Posterior cingulate gyrus (tissue), 11 donors: ENCODE measurements at places on chromosomes 2 and 18.

DNA sequence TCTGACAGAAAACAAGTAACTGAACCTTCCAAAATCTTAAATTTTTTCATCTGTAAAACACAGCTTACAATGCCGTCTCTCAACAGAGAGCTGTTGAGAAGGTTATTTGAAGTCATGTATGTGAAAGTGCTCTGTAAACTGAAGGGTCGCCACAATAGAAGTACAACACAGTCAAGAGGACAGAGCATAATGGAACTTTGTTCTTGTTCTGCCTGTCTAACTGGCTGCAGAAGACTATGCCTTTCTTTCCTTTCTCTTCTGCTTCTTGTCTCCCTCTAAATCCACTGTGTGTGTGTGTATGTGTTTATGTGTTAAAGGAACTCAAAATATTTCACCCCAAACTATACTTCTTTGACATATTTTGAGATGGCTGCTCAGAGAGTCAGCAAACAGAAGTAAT lies 365.8 kb upstream of the RND3 start:
- no peak for DNase-seq

GRCh38 chr2:225434014-225434413 lies 34.5 kb downstream of the NYAP2 start:
- DNase-seq, result no peak

DNA sequence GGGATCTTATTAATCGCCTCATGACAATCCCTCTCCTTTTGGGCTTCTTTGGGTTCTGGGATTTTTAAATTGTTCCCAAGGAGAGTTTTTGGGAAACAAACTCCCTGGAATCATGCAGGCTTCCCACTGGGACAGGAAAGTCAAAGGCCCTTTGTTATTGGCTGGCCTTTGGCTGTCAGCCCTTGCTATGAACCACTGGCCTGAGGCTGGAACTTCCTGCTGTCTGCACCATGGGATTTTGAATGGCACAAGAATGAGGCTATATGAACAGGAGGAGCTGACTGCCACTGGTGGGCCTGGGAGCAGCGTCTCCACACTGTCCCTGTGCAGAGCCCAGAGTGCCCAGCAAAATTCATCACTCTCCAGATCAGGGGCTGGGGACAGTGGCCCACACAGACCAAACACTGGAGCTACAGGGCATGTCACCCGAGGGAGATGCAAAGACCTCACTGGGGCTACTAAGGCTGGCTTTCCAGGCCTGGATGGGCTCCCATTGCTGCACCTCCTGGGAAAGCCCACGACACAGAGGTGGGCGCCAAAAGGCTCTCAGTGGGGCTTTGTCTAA lies 35.7 kb downstream of the STEAP3 start:
- no peak for DNase-seq

DNA sequence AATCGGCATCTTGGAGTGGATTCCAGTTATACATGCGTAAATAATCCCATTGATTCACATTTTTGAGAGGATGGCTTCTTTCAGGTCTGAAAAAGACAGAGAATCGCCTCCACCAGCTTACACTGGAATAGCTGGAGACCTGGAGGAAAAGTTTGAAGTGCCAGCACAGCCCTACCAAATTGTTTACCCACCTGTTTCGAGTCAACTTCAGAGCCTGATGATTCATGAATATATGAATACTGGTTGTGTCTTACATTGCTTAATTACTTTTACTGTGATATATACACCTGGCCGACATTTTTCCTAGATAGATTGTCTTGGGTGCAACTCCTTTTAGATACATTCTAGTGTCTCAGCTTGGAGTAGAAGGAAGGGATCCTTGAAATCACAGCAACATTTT lies 335 bp upstream of the NCKAP5 start:
- DNase-seq, result no peak

GRCh38 chr2:96540136-96540535 lies 3.6 kb downstream of the ARID5A start:
- peak; percentile 27 for DNase-seq

GRCh38 chr18:76686737-76687231 lies 135.6 kb upstream of the ZNF236 start:
- DNase-seq, result peak; percentile 47

- DNase-seq, result no peak
These were observed 40.0 kb downstream of the FAM228A start for GRCh38 chr2:24214880-24215279.

DNA sequence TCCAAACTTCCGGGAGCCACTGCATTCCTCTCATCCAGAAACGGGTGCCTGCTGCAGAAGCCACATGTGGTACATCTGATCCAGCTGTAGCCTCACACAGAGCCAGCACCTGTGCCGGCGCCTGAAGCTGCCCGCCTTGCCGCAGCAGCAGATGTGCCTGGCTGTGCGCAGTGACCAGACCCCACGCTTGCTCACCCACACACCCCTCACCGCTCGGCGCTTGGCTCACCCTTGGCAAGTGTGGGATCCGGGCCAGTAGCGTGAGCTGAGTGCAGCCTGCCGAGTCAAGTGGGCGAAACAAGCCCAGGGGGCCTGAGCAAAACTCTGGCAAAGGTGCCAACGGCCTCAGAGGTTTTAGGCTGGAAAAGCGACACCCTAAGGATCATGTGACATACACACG lies 220.1 kb upstream of the TMEFF2 start:
- no peak for DNase-seq

GRCh38 chr2:117693154-117693553 lies 121.3 kb upstream of the DDX18 start:
- DNase-seq, result no peak
